Pulmonary artery endothelial cell (primary cell): ENCODE measurements at places on chromosomes 4 and X.
A peak's percentile ranks its signal among the peaks of the same experiment; 100 is the strongest.

GRCh38 chr4:25839687-25840086, 23.1 kb downstream of the SEL1L3 start:
- DNase-seq = no peak

DNA sequence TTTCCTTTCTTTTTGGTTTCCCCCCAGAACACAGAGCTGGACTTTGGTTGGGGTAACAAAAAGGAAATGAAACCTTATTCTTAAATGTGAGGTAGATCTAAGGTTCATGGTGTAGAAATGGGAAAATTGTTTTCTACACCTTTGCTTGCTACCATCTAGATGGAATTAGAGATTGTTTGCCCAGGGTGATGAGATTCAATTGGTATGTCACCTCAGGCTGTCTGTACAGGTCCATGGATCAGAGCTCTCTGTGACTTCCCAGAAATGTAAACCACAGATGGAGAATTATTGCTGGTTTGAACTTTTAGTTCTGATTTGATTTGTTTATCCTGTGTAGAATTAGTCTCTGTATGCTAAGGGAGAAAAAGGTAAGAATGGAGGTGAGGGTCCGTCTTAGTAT, 146.7 kb downstream of the PCDH7 start:
- DNase-seq = no peak

GRCh38 chr4:14400307-14400706, 602.0 kb upstream of the CPEB2 start:
- no peak for DNase-seq

GRCh38 chr4:138223231-138223910, 18.8 kb downstream of the SLC7A11 start:
- no peak for DNase-seq

DNA sequence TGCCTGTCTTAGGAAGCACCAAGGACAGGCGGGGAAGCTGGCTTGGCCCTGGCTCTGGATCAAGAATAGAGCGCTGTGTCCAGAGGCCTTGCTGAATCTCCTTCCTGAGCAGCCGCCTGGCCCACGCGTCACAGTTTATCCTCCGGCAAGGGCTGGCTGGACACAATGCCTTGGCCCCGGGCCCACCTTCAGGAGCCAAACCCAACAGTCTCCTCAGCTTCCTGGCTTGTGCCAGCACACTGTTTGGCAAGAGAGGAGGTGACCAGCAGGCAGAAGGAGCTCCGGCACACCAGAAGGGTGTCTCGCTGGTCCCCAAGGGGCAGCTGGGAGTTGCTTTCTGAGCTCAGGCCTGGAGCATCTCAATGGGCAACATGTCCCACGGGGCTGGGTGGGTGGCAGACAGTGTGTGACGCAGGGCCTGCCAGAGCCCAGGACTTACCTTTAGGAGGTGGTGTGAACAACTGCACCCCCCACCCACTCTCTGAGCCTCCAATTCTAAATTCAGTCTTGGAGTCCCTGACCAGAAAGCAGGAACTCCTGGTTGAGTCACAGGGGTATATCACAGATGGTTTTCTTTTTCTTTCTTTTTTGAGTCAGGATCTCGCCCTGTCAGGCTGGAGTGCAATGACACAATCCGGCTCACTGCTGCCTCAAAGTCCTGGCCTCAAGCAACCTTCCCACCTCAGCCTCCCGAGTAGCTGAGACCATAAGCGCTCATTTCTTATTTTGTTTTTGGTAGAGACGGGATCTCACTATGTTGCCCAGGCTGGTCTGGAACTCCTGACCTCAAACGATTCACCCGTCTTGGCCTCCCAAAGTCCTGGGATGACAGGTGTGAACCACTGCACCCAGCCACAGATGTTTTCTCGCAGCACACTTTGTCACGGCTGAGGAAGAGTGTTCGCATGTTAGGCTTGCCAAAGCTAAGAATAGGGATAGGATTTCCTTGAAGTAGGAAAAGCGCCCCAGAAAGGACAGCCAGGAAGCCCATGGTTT, 361.2 kb downstream of the BCOR start:
- DNase-seq = peak; percentile 80

DNA sequence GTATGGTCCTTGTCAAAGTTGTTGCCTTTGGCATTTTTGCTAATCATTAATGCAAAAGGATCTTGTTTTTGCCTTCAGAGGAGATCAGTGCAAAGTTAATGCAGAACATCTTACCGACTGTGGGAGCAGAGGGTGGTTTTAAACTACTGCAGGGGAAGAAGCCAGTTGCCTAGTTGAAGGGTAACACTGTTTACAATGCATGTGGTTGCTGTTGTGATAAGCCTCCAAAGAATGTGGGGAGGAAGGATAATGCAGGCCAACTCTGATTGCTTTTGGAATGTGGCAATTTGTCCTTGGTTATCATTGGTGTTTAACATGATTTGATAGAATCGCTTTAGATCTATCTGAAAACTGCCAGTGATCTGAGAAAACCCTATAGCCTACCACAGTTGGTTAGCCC, 204.3 kb upstream of the TLL1 start:
- DNase-seq = no peak

DNA sequence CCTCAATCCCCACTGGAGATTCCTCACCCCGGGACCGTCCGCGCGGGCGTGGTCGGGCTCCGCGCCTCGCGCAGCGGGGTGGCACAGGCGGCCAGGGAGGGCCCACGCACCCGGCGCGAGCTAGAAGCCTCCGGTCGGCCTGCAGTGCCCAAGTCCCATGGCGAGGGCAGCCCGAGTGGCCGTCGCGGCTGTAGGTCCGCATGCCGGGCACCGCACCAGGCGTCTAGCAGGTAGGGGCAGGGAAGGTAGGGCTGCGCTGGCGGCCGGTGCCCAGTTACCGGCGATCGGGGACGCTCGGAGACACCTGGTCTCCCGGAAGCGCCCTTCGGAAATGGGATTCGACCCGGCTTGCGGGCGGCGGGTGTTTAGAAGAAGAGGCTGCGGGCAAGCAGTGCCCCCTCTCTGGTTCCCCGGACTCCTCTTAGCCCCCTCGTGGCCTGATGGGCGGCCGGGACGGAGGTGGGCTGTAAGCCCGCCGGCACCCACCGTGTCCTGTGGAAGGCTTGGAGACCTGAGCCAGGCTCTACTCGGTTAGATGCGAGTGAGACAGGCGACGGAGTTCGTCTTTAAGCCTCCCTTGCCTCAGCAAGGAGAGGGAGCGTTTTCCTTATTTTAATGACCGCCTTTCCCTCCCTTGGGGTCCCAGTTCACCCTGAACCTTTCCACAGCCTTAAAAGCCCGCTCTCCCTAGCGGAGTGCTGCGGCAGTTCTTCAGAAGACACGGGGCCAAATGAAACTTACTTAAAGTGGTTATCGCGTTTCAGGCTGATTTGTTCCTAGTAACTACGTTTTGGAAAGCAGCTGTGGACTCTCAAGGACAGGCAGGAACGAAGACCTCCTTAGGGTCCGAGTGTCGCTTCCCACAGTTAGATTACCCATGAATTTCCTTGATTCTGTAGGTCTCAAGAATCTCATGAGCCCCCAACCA, 821 bp downstream of the SLITRK2 start:
- DNase-seq = no peak

DNA sequence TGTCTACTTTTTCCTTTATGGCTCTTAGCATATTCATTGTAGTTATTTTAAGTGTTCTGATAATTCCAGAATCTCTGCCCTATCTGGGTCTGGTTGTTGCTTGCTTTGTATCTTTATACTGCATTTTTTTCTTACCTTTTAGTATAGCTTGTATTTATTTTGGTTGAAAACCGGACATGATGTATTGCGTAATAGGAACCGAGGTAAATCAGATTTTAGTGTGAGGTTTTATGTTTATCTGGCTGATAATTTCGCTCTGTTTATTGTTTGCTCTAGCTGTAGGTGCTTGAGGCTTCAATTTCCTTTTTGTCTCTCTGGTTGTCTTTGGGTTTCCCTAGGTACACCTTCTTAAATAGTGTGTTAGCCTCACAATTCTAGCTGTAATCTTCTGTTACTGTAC, 263.8 kb upstream of the LCORL start:
- DNase-seq = no peak

GRCh38 chrX:75151827-75152592, 4.1 kb downstream of the ABCB7 start:
- DNase-seq = no peak

DNA sequence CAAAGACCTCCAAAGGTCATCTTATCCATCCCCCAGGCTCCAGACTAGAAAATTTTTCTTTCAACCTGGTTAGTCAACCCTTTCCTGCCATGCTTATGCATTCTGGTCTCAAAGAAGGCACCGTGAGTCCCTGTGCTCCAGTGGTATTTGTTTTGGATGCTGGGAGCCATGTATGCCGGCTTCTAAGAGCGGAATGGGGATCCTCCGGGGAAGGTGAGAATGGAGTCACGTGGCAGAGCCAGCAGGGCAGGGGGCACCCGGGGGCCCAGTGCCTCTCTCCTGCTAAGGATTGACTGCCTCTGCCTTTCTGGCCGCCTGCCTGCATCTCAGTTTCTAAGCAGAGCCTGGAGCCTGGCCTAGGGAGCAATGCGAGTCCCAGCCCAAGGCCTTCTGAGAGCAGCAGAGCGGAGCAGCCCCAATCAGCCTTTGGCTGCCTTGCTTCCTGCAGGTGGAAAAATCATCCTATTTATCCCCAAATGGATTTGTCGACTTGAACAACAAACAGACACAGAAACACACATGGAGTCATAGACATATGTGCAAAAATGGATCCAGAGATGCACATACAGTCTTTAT, 141.0 kb downstream of the PJA1 start:
- DNase-seq = no peak

- DNase-seq = no peak
Measured at GRCh38 chr4:184937745-184938144, 80.5 kb upstream of the HELT start.

DNA sequence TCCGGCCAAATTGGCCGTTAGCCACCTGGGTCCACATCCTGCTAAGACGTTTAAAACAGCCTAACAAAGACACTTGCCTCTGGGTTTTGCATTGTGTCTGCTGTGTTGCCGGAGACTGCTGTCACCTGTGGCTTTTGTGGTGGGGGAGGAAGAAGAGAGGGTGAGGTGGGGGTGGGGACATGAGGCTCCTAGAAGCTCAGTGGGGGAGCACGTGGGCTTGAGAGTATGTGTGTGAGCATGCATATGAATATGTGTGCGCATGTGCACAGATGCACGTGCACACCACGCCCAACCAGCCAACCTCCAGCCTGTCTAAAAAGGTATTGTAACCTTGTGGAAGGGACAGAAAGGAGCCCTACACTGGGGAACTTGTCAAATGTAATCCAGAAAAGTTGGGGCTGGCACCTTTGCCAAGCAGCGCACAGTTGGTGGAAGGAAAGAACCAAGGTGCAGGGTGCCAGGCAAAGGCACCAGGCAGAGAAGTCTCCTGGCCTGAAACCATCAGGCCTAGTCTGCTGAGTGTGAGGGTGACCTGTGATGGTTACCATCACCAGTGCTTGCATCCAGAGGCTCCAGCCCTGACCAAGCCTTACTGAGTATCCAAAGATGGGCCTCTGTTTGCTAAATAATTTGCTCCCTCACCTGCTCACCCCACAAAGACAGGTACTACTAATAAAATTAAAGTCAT, 10.1 kb upstream of the SASH3 start:
- no peak for DNase-seq

- DNase-seq = no peak
Measured at GRCh38 chr4:77308843-77309242, 151.8 kb downstream of the CCNG2 start.

DNA sequence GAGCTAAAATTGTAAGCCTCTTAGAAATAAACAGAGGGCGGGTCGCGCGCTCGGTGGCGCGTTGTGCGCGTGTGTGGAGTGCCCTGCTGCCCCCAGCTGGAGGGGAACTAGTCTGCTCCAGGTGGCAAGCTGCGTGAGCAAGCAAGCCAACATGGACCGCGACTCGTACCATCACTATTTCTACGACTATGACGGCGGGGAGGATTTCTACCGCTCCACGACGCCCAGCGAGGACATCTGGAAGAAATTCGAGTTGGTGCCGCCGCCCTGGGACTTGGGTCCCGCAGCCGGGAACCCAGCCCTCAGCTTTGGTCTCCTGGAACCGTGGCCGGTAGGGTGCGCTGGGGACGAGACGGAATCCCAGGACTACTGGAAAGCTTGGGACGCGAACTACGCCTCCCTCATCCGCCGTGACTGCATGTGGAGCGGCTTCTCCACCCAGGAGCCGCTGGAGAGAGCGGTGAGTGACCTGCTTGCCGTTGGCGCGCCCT, 66.1 kb downstream of the DNAAF6 start:
- DNase-seq = no peak

GRCh38 chr4:25347971-25348370, 29.1 kb upstream of the ANAPC4 start:
- no peak for DNase-seq

GRCh38 chrX:6505960-6506359, 29.0 kb downstream of the VCX3A start:
- no peak for DNase-seq

- no peak for DNase-seq
Measured at GRCh38 chr4:110106931-110107296, 91.5 kb downstream of the ELOVL6 start.

GRCh38 chrX:146278381-146278780, 460.8 kb downstream of the SLITRK2 start:
- no peak for DNase-seq

- DNase-seq = no peak
Measured at GRCh38 chrX:24877854-24878650, 137.7 kb downstream of the ARX start.

DNA sequence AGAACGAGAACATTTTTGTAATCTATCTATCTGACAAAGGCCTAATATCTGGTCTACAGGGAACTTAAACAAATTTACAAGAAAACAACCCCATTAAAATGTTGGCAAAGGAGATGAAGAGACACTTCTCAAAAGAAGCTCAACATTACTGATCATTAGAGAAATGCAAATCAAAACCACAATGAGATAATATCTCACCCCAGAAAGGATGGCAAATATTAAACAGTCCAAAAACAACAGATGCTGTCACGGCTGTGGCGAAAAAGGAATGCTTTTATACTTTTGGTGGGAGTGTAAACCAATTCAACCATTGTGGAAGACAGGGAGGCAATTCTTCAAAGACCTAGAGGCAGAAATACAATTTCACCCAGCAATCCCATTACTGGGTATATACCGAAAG, 2284.8 kb downstream of the ARAP2 start:
- no peak for DNase-seq

DNA sequence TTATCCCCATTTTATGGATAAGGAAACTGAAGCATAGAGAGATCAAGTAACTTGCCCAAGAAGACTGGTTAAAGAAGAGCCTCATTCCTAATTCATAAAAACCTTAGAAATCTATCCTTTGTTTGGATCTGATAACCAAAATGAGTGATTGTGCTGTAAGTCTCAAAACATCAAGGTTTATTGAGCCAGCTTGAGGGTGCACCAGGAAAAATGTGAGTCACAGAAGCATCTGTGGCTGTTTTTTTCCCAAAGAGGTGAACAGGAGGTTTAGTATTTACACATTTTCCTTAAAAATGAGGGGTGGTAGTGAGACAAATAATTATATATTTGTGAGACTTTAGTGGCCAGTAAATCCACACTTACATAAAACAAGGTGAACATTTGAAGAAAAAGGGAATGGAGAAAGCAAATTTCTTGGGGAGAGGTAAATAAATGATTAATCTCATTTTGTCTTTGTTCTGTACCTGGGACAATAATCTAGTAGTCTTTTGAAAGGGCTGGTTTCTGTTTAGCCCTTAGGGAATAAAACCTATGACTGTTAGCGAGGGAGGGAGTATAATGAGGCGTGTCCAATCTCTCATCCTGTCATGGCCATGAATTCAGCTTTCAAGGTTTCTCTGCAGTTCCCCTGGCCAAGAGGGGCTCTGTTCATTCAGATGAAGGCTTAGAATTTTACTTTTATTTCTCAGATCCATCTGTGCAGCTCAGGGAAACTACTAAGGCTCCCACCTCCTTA, 12.2 kb upstream of the FMR1 start:
- no peak for DNase-seq
